ENCODE measurements at places on chromosomes 1 and 21. TPM values are rescaled to one million over a fixed set of nuclear protein-coding genes. Genes with fewer than 3 reads are reported as not detected.

- DNase-seq = no peak
Measured at GRCh38 chr21:19326531-19327319, 923.1 kb upstream of the TMPRSS15 start.

DNA sequence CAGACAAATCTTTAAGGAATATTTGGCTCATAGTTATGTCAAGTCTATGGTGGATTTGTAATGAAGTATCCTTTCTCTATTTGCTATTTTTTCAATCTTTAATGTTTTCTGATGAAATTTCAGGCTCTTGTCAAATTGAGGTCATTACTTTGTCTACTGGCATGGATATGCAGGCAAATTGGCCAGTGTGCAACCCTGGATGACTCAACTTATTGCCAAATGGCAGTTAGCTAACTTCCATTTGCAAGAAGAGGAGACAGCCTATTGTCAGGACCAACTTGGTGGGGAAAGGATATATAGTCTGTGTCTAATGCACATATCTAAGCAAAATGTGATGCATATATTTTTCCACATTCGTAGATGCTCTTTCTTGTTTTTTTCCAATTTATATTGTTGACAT, 530.5 kb downstream of the PTBP2 start:
- no peak for DNase-seq

CENPS gene
- 10.2 TPM for total RNA-seq

DNA sequence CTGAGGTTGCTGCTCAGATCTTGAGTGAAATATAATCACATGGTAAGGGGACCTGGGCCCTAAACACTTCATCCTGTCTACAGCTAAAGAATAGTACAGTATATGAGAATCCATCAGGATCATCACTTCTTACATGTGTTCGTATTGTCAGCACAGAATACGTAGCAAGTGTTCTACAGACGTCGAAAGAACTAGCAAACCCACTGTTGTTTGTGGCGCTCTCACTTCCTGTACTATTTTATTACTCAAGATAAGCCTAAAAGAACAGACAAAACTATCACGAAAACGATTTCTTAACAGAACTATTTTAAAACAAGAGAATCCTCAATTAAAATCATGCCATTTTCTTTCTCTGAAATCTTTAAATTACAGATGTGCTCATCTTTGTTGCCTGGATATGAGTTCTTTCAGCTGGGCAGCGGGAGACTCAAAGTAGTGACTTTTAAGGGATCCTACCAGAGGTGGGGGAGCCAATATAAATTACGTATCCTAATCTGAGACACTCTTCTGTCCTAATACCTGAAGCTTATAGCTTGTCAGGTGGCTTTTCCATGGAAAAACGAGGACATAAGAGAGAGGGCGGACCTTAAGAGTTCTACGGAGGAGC, 724 bp downstream of the ST7L start:
- no peak for DNase-seq

- no peak for DNase-seq
Measured at GRCh38 chr1:225460737-225461532, 33.1 kb upstream of the LBR start.

DNA sequence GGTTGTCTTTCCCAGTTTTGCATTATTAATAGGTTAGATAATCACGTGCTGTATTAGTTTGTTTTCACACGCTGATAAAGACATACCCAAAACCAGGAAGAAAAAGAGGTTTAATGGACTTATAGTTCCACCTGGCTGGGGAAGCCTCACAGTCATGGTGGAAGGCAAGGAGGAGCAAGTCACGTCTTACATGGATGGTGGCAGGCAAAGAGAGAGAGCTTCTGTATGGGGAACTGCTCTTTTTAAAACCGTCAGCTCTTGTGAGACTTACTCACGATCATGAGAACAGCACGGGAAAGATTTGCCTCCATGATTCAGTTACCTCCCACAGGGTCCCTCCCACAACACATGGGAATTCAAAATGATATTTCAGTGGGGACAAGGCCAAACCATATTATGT, 2.3 kb upstream of the VCAM1 start:
- no peak for DNase-seq

DNA sequence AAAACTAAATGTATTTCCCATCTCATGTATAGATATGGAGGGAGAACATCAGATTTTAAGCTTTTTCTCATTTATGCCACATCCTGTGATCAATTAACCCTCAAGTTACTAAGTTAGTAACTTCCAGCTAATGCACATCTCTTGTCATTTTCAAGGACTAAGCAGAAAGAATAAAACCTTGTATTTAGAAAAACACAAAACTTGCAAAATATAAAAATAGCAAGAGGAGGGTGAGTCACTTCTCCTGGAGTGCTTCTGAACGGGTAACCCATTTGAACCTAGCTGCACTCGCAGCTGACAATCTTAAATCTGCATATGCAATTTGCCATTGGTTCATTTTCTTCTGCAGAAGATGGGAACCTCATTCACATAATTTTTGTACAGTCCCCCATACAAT, 500.5 kb downstream of the SETD4 start:
- DNase-seq = no peak

PPFIA4 gene
- total RNA-seq = 1.3 TPM
